Stimulated activated CD8-positive, alpha-beta memory T cell treated with anti-CD3 and anti-CD28 coated beads, Interleukin-15, amount 100 ng/mL, for 24 hours (primary cell): ENCODE measurements at places on chromosomes 13 and 19.
A peak's percentile ranks its signal among the peaks of the same experiment; 100 is the strongest.

- no peak for DNase-seq
Observed at GRCh38 chr19:18214779-18215433, 11.1 kb upstream of the RAB3A start.

- DNase-seq = no peak
Observed at GRCh38 chr19:42154471-42155323, 22.5 kb upstream of the POU2F2 start.

- DNase-seq = no peak
Observed at GRCh38 chr19:44692379-44692721, 6.6 kb upstream of the CEACAM16 start.

- DNase-seq = no peak
Observed at GRCh38 chr13:98541701-98542203, 35.2 kb downstream of the STK24 start.

DNA sequence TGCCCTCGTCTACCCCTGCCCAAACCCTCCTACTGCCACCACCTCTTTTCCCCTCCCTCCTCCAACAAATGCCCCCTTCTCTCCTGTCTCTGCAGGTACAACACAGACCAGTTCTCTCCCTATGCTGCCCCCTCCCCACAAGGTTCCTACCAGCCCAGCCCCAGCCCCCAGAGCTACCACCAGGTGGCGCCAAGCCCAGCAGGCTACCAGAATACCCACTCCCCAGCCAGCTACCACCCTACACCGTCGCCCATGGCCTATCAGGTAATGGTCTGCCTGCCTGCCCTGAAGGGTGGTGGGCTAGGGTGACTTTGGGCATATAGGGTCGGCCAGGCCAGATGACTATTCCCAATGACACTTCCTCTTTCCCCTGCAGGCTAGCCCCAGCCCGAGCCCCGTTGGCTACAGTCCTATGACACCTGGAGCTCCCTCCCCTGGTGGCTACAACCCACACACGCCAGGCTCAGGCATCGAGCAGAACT is 6.5 kb upstream of the TIMM50 start:
- DNase-seq = peak; percentile 50

- no peak for DNase-seq
Observed at GRCh38 chr13:95354680-95355487, 53.6 kb upstream of the ABCC4 start.

DNA sequence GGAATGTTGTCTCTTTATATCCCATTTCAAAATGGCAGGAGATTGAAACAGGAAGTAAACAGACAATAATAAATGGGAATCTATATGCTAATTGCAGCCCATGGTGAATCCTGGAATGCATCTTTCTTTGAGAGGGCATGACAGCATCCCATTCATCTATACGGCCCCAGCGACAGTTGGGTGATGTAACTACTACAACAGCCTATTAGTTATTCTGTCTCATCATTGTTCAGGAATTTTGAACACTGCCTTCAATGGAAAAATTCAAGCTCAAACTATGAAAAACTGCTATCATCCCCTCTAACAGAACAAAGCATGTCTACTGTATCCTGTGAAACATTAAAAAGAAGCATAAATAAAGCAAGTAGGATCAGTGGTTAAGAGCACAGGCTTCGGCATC is 262.1 kb downstream of the DCT start:
- no peak for DNase-seq

DNA sequence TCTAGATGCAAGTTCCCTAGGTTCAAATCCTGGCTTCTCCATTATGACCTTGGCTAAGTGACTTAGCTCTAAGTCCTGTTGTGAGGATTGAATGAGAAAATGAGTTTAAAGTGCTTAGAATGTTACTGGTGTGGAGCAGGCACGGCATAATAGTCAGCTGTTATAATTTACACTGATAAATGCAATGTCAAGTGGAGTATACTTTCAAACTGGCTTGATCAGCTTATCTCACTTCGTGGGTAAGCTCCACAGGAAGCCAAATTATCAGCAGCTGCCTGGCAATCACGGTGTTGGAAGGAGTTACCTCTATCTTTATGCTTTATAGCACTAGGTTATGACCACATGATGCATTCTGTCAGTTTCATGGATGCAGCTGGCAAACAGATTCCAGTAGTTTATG is 272.8 kb downstream of the OLFM4 start:
- DNase-seq = no peak

DNA sequence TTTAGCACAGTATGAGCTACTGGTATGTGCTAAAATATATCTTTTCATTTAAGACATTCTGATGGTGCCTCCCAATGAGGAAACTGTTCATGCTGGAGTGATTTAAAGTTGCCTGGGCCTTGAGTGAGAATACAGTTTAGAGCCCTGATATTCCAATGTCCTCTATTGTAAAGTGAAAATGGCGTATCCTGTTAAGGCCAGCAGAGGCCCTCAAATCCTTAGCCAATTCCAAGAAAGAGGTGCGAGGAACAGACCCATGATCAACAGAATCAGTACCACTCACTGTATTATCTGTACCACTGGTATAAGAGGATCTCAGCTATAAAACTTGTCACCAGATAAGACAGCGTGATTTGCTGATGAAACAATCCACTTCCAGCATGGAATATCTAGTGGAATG is 273.1 kb upstream of the SLITRK5 start:
- no peak for DNase-seq

DNA sequence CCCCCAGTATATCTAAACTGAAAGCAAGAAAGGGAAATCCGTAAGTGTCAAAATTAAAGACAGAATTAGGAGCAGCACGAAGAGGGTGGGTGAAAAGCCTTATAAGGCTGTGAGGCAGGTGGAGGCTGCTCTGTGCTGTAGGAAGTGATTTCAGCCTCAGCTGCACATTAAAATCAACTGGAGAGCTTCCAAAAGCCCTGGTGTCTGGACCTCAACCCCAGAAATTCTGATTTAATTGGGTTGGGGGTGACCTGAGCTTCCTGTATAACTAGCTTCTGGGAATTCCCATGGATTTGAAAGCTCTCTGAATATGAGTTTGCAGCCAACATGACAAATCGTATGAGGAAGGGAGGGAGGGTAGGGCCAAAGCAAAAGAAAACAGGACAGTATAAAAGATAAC is 242.4 kb upstream of the TMTC4 start:
- DNase-seq = no peak

DNA sequence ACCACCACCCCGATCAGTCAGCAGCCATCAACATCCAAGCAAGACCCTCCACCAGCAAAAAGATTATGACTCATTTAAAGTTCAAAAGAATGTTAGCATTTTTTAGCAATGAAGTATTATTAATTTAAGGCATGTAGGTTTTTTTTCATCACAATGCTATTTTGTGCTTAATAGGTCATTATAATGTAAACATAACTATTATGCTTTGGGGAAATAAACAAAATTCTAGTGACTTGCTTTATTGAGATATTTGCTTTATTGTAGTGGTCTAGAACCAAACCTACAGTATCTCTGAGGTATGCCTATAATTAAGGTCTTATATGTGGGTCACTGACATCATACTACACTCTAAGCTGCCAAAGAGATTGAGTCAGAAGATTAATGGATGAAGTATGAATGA is 20.0 kb downstream of the KLF12 start:
- no peak for DNase-seq

DNA sequence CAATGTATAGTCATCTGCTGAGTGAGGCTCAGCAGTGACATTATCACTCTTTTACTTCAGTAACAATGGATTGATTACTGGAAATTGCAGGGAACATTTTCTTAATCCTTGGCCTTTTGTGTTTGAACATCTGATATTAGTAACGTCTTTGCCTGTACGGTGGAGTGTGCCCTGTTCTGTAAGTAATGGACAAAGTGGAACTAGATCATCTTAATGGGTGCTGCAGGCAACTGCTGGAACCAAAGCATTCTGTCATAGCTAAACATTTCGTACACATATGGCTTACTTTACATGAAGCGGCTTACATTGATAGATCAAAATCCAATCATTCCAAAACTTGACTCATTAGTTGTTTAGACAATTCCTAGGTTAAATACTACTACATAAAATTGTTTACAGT is 114.1 kb downstream of the MYO16 start:
- DNase-seq = no peak
